ACHN (cell line): ENCODE measurements at places on chromosomes 16 and 17.

- no peak for DNase-seq
These were observed 25.7 kb downstream of the NUBP1 start for GRCh38 chr16:10769381-10769780.

- DNase-seq: peak; percentile 60
These were observed 146.1 kb downstream of the SEC14L1 start for GRCh38 chr17:77286641-77287431.

- DNase-seq: no peak
These were observed 14.9 kb upstream of the B4GALNT2 start for GRCh38 chr17:49117587-49118230.

DNA sequence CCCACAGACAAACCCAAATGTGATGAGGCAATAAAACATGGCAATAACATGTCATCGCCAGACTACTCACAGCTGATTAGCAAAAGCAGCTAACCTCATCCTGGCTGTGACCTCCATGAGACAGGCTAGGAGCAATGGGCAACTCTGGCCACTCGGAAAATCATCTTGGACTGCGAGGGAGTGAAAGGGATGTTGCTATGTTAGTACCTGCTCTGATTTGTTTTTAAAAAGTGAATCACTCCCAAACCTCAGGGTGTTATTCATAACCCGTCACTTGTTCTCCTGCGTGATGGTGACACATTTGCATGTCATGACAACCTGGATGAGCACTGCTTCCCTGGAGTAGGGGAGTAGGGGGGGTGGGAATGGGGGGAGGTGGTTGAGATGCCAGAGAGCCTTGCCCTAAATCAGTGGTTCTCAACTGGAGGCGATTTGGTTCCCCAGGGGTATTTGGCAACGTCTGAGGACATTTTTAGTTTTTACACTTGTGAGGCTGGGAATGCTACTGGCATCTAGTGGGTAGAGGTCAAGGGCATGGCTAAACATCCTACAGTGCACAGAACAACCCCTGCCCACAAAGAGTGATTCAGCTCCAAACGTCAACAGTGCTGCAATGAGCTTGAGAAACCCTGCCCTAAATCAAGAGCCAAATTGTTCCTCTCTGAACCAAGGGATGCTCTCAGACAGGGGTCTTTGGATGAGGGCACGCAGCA, 241.7 kb downstream of the SOX9 start:
- no peak for DNase-seq

DNA sequence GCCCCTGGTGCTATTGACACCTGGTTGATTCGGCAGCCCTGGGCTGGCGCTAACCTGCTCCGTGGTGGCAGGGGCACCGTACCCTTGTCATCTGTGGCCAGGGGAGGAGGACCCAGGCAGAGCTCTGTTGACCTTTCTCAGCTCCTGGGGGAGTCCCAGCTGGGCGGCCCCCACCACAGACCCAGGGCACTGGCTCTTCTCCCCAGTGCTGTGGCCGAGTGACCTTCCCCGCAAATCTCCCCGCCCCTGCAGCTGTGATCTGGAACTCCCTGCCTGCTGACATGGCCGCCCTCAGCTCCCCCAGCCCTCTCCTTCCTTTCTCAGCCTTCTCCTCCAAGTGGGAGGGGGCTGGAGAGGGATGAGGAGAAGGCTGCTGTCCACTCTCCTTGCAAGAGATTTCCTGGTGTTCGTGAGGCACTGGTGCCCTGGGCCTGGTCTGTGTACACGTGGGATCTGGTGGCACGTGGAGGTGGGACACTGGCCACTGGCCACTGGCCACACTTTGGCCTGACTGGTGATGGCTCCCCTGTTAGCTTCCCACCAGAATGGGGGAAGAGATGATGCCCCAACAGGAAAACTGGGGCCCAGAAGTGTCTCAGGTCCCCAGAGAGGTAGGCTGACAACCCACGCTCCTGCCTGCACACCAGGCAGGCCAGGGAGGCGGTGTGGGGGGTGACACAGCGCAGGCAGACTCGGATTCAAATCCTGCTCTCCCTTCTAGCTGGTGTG, 8.2 kb downstream of the FMNL1 start:
- no peak for DNase-seq

GRCh38 chr16:52466994-52467393, 79.9 kb downstream of the TOX3 start:
- DNase-seq: no peak

DNA sequence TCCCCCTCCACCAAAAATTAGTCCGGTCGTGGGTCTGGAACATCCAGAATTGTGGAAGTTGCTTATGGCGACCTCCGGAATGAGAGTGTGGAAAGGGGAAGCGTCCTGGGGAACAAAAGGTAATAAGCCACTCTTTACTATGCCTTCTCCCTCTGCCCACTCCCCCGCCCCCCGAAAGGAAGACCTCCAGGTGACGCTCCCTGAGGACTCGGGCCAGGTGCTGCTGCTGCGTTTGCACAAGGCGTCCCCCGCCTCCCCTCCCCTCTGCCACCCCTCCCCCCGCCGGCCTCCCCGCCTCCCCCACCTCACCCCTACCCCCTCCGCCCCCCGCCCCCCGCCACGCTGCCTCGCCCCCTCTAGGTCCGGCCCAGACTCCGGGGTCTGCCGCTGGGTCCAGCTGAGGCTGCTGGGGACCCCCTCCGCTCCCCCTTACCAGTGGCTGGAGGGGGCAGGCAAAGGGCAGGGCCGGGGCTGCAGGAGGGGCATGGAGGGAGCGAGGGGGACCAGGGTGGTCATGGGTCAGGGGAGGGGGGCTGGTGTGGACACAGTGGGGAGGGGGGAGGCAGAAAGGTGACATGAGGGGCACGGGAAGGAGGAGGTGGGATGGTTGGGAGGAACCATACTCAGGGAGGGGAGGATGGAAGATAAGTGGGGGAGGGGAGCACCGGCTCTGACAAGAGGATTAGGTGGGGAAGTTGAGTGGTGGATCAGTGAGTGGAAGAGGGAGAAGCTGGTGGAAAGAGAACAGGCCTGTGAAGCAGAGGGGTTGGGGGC, 23.6 kb downstream of the ALOX12B start:
- DNase-seq: no peak

DNA sequence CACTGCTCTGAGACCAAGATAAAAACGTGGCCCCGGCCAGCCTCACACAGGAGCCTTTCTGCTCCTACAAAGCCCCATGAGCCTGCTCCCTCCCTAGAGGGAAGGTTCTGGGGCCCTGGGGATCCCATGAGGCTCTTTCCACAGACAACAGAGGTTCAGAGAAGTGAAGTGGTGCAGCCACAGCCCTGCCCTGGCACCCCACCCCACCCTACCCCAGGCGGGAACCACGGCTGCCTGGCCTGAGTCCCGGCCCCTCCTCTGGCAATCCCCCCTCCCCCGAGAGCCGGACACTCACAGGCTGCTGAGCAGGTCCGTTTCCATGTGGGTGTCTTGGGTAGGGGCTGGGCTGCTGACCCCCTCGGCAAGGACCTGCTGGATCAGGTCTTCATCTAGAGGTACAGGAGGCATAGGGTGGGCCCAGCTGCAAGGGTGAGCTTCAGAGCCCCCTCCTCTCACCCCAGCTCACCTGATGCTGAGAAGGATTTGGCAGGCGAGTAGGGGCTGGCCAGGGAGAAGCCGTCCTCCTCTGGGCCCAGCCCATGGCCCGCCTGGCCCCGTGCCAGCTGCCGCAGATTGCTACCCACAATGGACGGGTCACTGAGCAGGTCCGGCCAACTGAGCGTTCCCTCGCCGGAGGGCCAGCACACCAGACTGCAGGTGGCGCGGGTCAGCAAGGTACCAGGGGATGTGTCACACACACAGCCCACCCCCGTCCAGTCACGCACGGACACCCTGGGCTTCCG, 38.7 kb downstream of the PKD1 start:
- DNase-seq: peak; percentile 97

DNA sequence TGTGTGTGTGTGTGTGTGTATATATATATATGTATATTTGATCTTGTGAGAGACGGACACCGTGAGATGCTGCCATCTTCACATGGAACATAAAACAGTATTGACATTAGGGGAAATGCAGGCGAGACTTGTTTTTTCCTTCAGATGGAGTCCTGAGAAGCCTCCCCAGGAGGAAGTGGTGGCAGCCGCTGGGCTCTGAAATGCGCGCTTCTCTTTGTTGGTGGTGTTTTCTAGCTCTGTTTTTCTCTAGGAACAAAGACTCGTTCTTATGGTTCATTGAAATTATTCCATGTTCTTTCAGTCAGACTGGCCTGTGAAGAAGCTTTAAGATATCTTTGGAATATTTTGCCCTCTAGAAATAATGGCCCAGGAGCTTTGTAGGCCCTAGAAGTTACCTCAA, 32.9 kb downstream of the SNX29 start:
- DNase-seq: no peak

GRCh38 chr16:4435337-4436067, 9.8 kb downstream of the DNAJA3 start:
- no peak for DNase-seq

DNA sequence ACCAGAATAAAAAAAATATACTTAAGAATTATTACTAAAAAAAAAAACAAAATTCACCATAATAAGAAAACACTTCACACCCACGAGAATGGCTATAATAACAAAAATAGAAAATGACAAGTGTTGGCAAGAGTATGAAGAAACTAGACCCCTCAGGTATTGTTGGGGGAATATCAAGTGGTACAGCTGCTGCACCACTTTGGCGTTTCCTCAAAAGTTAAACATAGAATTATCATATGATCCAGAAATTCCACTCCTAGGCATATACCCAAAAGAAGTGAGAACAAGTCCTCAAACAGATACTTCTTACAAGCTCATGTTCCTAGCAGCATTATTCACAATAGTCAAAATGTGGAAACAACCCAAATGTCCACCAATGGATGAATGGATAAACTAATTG, 26.3 kb downstream of the AMFR start:
- no peak for DNase-seq

DNA sequence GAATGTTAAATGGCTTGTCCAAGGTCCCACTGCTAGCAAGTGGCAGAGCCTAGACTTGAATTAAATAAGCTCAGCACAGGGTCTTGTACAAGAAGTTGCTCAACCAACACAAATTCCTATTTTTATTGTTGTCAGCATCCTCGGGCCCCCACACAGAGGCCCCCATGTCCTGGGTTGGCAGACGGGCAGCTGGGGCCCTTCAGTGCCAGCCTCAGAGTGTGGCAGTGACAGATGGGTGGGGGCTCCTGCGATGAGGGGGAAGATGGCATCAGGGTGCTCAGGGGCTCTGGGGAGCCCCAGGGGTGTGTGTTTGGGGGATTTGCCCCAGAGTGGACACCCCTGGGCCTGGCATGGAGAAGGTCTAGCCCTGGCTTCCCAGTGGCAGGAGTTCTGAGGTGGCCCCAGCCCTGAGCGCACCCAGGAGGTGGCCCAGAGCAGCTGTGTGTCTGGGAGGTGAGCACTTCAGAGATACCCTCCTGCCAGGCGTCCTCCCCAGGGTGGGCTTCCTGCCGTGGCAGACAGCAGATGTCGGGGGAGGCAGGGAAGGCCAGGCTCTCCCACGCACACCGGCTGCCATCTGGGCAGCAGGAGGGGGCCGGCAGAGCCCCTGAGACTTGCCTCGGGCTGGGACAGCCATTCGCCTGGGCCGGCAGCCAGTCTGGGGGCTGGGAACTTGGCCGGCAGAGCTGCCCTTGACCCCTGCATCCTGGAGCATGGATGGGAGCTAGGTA, 150.8 kb downstream of the C16orf78 start:
- DNase-seq: no peak

GRCh38 chr16:49281843-49282642, 405 bp upstream of the CBLN1 start:
- DNase-seq: no peak

GRCh38 chr16:56421313-56421712, 4.0 kb downstream of the AMFR start:
- DNase-seq: no peak

- DNase-seq: no peak
These were observed 55.2 kb downstream of the CMIP start for GRCh38 chr16:81499576-81500380.

GRCh38 chr16:85446951-85447692, 166.0 kb upstream of the GSE1 start:
- no peak for DNase-seq

DNA sequence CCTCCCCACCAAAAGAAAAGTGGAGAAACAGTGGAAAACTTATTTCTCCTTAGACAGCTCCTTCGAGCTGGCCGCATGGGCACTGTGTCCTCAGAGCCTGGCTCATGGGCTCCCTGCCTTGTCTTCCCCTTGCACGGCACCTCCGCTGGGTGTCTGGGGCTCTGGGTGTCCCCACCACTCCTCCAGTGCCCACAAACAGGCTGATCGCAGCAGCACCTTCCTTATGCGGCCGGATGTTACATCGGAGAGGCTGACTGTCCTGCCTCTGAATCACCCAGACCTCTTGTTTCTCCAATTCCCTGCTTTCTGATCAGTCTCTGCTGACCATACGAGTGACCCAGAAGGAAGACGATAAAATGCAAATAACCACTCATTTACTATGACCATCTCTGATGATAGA, 121.7 kb downstream of the SLC39A11 start:
- DNase-seq: no peak

- DNase-seq: no peak
These were observed 1.4 kb upstream of the CTRB1 start for GRCh38 chr16:75217389-75217851.

- no peak for DNase-seq
These were observed 1.1 kb upstream of the ZNF200 start for GRCh38 chr16:3235856-3236669.

GRCh38 chr17:17590883-17591354, 589 bp downstream of the PEMT start:
- no peak for DNase-seq

DNA sequence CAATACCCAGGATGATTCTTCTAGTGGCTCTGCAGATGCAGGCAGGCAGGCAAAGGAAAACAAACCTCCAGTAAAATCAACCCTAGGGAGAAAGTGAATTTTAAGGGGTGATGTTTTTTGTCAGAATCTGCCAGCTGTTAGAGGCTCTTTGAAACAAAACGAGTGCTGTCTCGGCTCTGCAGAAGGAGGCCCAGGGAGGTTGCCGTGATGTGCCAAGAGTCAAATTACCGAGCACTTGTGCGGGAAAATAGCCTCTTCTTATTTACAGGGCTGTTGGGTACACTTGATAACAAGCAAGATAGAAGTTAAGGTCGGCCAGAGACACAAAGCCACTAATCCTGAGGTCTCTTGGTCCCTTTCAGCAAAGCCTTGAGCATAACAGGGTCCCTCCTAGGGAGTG, 68.9 kb upstream of the EEF2KMT start:
- no peak for DNase-seq

GRCh38 chr17:58531122-58531521, 16.7 kb upstream of the MTMR4 start:
- DNase-seq: no peak

DNA sequence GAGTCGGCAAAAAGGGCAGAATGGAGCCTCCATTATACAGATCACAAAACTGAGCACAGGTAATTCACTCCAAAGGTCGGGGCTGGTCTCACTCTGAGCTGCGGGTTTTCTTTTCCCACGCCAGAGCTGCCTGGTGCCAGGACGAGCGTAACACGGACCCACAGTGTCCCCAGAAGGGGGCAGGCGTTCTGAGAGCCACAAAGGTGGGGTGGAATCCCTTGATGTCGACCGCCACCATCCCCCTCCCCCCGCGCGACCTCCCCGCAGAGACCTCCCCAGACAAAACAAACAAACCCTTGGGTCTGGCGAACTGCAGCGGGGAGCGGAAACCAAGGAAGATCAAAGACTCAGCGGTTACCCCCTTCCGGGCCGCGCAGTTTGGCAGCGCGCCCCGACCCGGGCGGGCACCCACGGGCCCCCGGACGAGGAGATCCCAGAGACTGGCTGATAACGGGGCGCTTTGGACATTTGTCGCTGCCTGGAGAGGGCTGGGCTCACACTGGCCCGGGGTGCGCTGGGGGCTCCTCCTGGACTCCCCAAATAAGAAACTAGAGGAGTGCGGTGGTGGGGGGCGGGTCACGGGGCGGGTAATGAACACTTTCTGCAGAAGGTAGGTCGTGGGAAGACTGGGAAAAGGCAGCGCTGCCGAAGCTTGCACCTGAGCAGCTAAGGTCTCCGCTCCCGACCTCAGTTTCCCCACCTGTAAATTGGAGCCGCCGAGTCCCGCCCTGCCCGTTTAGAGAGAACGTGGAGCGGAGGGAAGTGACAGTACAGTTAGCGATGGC, 664 bp upstream of the NKD1 start:
- DNase-seq: peak; percentile 30
